Type B pancreatic cell (in vitro differentiated cells): ENCODE measurements at places on chromosomes 5 and 9.
A peak's percentile ranks its signal among the peaks of the same experiment; 100 is the strongest.

GRCh38 chr9:125440411-125440810, 178.8 kb downstream of the GAPVD1 start:
- H3K4me1 ChIP-seq = peaks cover 19% of the 10 kb centered on the region
- H3K27me3 ChIP-seq = no peaks in the 10 kb centered on the region
- no peak overlapping the region for H3K27ac ChIP-seq
- DNase-seq = no peak
- H3K4me3 ChIP-seq = no peak overlapping the region

DNA sequence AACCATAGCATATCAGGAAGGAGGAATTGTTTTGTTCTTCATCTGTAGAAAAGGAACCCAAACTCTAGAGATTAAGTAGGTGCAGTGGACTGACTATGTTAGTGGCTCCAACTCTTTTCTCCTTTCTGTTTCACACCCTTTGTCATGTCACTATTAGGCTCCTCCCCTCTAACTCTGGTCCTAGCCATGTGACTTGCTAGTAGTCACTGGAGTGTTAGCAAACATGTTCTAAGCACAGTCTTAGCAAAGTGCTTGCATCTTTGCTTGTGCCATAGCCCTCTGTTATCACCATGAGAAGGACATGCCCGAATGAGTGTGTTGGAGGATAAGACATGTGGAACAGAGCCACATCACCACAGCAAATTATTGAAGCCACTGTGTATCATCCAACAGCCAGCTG, 55.4 kb upstream of the PPP3R2 start:
- no peak overlapping the region for H3K27ac ChIP-seq
- H3K36me3 ChIP-seq = no peaks in the 10 kb centered on the region
- H3K27me3 ChIP-seq = peaks cover 23% of the 10 kb centered on the region
- no peak overlapping the region for H3K4me3 ChIP-seq
- no peak for DNase-seq
- peaks cover 11% of the 10 kb centered on the region for H3K4me1 ChIP-seq

DNA sequence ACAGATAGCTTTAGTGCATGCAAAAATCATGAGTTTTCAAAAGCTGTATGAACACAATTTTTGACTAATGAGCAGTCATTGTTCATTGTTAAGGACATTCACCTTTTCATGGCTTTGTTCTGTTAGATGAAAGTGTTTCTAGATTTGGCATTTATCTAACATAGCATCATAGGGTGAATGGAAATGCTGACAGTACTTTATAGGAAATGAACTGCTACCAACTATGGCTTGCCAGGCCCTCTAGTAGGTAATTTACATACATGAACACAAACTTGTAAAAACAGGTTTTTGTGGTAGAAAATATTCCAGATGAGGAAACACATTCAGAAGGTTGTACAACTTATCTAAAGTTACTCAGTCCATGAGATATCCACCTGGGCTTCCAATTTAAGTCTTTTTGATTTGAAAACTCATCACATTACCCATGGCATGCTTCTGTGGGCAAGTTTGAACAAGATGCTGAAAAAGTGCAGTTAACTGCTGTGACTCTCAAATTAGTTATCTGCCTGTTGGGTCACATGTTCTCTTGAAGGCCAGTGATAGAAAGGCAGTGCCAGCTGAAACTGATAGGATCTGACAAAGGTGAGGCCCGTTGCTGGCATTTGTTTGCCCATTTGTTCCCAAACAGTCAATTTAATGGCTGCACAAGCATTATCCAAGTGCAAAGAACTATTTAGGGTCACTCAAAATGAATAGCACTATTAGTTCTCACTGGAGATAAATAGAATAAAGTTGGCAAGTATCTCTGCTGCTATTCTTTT, 399.1 kb downstream of the MAN2A1 start:
- no peak overlapping the region for H3K27ac ChIP-seq
- no peaks in the 10 kb centered on the region for H3K27me3 ChIP-seq
- H3K4me1 ChIP-seq = peaks cover 6% of the 10 kb centered on the region

GRCh38 chr9:90991953-90992352, 190.3 kb downstream of the SYK start:
- H3K4me3 ChIP-seq = no peak overlapping the region
- H3K27me3 ChIP-seq = no peaks in the 10 kb centered on the region
- no peaks in the 10 kb centered on the region for H3K4me1 ChIP-seq
- no peak overlapping the region for H3K27ac ChIP-seq
- DNase-seq = no peak

DNA sequence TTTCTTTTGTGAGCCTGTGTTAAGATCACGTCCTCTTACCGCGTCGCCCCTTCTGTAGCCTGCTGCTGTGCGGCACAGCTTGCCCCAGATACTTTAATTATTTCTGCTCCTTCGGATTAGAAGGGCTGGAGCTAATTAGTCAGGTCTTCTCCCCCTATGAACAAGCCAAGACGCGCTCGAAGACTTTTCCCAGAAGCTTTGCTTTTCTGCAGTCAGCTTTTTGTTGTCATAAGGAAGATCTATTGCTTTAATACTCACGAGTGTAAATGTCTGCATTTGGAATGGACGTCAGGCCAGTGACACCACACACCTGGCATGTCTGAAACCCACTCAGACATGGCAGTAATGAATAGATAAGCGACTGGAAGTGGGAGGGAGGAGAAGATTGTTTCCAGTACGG, 37.0 kb downstream of the PRUNE2 start:
- H3K27ac ChIP-seq = no peak overlapping the region
- no peaks in the 10 kb centered on the region for H3K36me3 ChIP-seq
- peaks cover 40% of the 10 kb centered on the region for H3K27me3 ChIP-seq

- peaks cover 70% of the 10 kb centered on the region for H3K27me3 ChIP-seq
- no peak overlapping the region for H3K27ac ChIP-seq
- H3K4me1 ChIP-seq = peaks cover 26% of the 10 kb centered on the region
- H3K36me3 ChIP-seq = no peaks in the 10 kb centered on the region
- DNase-seq = no peak
- no peak overlapping the region for H3K4me3 ChIP-seq
These were observed 23.4 kb upstream of the GALNT10 start for GRCh38 chr5:154166901-154167791.

DNA sequence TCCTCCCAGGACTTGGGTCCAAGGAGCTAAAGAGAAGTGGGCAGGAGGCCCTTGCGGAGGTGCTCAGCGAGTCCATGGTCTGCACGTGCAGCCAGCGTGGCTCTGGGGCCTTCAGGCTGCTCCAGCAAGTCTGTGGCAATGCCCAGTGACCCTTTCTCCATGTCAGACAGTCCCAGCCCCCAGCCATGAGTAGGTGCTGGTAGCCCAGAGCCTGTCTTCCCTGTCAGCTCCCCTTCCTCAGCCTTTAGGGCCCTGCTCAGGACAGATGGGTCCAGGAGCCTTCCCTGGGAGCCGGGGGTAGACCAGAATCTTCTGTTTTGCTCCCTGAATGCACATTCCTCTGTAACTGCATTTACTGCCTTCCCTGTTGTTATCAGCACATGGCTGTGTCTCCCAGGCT, 147.2 kb upstream of the IRX2 start:
- peaks cover 18% of the 10 kb centered on the region for H3K27me3 ChIP-seq
- H3K27ac ChIP-seq = no peak overlapping the region
- no peaks in the 10 kb centered on the region for H3K36me3 ChIP-seq
- peak; percentile 45 for DNase-seq
